Posterior cingulate gyrus (tissue), 11 donors: ENCODE measurements at places on chromosomes 1 and 21.
A peak's percentile ranks its signal among the peaks of the same experiment; 100 is the strongest.

GRCh38 chr21:44556879-44557278 lies 1.7 kb downstream of the KRTAP10-3 start:
- DNase-seq: no peak

DNA sequence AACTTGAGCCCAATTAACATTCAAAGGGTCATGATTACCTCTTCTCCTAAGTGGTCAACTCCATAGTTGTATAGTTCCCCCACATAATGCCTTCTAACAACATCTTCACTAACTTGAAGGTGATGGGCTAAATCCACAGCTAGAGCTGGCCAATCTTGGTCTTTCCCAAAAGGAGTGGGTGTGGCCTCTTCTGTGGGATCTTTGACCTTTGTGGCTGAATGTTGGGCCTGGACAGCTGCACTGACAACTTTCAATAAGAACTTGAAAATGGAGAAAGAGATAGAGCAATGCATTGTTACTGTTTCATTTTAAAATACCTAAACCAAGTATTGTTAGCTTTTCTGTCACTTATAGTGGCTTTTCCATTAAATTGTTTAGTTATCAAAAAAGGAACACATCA lies 59.2 kb downstream of the IARS2 start:
- no peak for DNase-seq

GRCh38 chr1:116544588-116545358 lies 26.1 kb downstream of the CD58 start:
- no peak for DNase-seq

GRCh38 chr21:27017246-27017645 lies 50.4 kb upstream of the ADAMTS5 start:
- no peak for DNase-seq

- DNase-seq: no peak
These were observed 1.9 kb downstream of the SORT1 start for GRCh38 chr1:109395602-109396512.

DNA sequence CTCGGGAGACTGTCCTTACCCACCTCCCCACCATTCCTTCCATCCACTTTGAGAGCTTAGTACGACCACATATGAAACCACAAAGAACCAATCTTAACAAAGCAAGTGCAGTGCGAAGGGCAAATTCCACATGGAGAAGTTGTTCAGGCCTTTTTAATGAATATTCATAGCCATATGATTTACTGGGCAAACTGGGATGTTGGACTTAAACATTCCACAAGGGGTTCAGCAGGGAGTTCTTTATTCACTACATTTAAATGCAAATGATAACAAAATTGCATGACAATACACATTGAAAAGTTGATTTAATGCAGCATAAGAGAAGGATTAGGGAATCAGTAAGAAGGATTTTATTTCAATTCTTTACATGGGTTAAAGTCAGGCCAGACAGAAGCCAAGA lies 14.7 kb downstream of the NMNAT2 start:
- no peak for DNase-seq

GRCh38 chr1:91781901-91782622 lies 103.9 kb downstream of the TGFBR3 start:
- no peak for DNase-seq

DNA sequence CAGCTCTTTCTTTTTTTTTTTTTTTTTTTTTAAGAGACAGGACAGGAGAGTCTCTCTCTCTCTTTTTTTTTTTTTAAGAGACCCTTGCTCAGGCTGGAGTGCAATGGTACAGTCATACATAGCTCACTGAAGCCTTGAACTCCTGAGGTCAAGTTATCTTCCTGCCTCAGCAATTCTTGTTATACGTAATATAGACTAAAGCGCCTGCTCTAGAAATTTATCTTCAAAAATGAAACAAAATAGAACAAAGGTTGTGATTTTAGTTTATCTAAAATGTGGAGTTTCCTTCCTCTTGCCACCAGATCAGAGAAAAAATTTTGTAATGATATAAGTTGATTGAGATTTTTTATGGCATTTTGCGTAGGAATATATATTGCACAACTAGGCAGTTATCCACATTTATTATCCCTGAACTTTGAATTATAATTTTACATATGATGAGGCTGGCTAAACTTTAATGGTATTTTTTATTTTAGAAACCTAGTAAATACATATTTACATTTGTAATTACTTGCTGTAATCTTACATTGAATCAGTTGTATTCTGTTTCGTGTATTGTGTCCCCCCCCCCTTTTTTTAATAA lies 44.2 kb downstream of the MTF2 start:
- DNase-seq: no peak

GRCh38 chr1:79037085-79037484 lies 30.6 kb upstream of the ADGRL4 start:
- no peak for DNase-seq

GRCh38 chr1:54867717-54868057 lies 19.3 kb downstream of the DHCR24 start:
- no peak for DNase-seq

GRCh38 chr1:84086189-84086588 lies 57.9 kb upstream of the PRKACB start:
- no peak for DNase-seq

DNA sequence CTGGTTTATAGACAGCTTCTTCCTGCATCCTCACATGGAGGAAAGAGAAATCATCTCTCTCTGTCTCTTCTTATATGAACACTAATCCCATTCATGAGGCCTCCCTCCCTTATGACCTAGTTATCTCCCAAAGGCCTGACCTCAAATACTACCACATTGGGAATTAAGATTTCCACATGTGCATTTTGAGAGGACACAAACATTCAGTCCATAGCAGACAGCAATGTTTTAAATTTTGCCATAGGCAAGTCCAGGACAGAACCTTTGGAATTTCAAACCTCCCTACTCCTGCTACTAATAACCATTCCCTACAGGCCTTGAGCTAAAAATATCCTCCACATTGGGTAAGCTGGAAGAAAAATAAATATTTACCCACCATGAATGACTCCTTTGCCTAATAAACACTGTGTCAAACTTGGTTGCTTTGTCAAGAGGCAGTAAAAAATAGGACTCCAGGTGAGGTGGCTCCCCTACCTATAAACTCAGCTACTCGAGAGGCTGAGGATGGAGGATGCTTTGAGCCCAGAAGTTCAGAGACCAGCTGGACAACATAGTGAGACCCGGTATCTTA lies 113.7 kb downstream of the ZNF281 start:
- no peak for DNase-seq

DNA sequence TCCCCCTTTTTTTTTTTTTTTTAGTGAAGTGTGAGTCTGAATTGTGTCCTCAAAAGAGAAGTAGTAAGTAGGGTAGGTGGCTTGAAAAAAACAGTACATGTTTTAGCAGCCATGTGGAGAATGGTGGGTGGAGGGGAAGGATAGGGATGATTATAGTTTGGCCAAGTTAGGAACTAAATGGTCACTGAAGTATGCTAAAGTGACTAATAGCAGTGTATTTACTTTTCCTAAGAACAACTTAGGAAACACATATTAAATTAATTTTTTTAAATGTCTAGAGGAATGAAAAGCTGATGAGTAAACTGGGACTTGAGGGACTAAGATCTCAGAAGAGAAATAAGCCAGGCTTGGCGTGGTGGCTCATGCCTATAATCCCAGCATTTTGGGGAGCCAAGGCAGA lies 55.5 kb downstream of the PLA2G4A start:
- no peak for DNase-seq

- no peak for DNase-seq
These were observed 17.2 kb upstream of the STX12 start for GRCh38 chr1:27755865-27756264.

- no peak for DNase-seq
These were observed 31.8 kb downstream of the LRRN2 start for GRCh38 chr1:204653590-204654340.

DNA sequence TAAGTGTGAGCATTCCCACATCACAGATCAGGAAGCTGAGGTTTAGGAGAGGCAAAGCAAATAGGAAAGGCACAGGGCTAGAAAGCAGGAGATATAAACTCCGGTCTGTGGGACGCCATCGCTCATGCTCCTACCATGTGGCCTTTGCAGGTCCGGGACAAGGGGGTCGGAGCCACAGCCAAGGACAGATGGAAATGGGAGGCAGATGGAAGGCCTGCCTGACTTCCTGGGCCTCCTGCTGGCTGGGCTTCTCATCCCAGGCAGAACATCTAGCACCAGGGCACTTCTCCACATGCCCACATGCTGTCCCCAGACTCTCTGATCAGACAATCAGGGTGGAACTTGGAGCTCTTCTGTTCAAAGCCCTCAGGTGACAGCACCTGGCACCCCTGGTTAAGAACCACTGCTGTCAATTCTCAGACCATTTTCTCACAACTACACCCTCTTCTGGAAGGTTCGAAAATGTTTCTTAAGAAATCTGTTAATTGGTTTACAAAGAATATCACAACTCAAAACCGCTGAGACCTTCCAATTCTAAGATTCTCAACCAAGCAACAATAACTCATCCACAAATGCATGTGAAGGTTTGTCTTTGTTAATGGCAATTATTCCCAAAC lies 173.3 kb upstream of the EDN2 start:
- DNase-seq: peak; percentile 24

DNA sequence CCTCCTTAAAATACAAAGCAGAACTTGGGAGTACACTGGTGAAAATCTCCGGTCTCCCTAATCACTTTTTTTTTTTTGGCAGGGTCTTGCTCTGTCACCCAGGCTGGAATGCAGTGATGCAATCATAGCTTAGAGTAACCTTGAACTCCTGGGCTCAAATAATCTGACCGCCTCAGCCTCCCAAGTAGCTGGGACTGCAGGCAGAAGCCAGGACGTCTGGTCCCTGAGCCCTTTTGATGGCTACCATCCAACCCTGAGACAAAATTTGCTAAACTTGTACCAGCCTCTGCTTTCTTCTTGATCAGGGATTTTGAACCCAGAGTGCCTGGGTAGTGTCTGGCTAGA lies 4.1 kb downstream of the L1TD1 start:
- no peak for DNase-seq

GRCh38 chr1:83619170-83619896 lies 379.6 kb downstream of the TTLL7 start:
- no peak for DNase-seq

GRCh38 chr1:159214149-159214760 lies 9.6 kb downstream of the ACKR1 start:
- DNase-seq: peak; percentile 86

- DNase-seq: no peak
These were observed 21.8 kb downstream of the PROX1 start for GRCh38 chr1:214009423-214010196.

DNA sequence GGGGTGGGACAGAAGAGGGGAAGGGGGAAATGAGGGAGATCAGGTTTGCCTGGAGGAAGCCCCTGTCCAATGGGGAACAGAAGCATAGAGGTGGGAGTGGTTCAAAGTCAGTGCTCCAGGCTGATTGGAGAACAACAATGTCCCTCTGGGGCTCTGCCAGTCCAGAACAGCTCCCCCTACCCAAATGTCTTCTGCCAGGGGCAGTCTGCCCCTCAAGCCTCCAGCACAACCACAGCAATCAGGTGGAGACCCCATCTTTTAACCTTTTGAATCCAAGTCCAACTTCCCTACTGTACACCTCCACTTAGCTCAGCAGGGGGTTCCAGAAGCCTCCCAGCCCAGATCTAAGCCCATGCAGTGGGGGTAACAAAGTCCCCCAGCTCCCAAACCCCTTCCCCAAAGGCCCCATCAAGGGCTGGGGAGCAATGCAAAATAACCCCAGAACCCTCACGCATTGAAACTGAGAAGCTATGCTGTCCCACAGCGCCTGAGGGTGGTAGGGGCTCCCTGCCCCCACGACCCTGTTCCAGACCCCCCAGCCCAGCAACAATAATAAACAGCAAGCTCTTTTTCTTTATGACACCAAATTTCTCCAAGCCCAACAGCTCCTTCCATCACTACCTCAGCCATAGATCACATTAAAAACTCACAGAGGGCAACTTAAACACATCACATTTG lies 3.3 kb downstream of the AHDC1 start:
- DNase-seq: no peak
